Activated T-cell treated with anti-CD3 and anti-CD28 coated beads, Interleukin-2, amount 50 U/mL, for 1 hour (primary cell): ENCODE measurements at places on chromosomes 4 and X.

- no peak for DNase-seq
These were observed 2.5 kb upstream of the PPM1K start for GRCh38 chr4:88286897-88287296.

- DNase-seq: no peak
These were observed 89.1 kb downstream of the SLC16A2 start for GRCh38 chrX:74510401-74510800.

GRCh38 chr4:139558235-139559088 is 2.4 kb upstream of the SETD7 start:
- no peak for DNase-seq

- no peak for DNase-seq
These were observed 166.8 kb downstream of the COL4A6 start for GRCh38 chrX:108271397-108271787.

- no peak for DNase-seq
These were observed 238.1 kb downstream of the DHRSX start for GRCh38 chrX:2262668-2263055.

DNA sequence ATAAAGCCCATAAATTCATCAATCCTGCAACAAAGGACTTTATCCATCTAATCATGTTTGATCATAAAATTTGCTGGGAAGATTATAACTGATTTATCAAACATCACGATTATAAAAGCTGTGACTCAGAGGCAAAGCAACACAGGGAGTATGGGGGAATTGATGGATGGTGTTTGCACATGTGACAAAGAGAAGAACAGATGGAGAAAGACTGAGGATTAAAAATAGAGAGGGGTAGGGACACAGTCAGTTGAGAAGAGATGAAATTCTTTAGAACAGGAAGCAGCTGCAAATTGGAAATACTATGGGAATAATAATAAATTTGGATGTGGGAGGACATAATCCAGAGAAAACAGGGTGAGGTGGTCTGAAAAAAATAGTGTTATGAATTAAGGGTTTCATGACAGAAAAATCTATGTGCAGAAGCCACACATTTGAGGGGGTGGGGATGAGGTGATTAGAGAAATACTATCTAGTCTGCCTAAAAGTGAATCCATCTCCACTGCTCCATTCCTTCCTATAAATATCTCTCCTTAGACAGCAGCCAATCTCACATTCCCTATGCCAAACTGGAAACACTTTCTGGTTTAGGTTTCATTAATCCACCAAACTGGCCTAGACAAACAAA is 6.2 kb downstream of the PRR32 start:
- no peak for DNase-seq

DNA sequence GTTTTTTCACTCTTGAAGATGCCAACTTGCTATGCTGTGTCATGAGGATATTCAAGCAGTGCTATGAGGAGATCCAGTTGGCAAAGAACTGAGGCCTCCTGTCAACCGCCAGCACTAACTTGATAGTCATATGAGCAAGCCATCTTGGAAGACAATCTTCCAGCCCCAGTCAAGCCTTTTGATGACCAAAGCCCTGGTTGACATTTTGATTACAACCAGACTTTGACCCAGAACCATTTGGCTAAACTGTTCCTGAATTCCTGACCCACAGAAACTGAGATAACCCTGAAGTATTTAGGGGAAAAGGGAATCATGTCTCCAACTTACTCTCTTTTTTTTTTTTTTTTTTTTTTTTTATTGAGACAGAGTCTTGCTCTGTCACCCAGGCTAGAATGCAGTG is 32.9 kb downstream of the UGDH start:
- no peak for DNase-seq
